Dermis blood vessel endothelial cell (primary cell): ENCODE measurements at places on chromosomes 7 and 10.

DNA sequence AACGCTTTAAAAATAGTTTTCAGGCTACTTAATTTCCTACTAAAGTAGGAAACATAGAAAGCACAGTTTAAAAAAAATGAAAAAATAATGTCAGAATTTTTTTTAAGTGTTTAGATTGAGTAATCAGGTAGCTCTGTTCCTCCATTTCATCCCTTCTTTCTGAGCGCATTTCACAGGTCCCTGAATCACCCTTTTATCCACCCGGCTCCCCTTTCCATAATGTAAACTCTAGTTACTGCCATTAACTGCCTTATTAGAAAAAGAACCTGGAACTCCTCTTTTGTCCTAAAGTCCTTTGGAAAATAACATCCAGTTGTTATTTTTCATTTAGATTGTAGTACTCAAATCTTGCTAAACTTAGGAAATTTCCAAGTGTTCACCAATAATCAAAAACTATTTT is 5.8 kb downstream of the KCND2 start:
- DNase-seq, result no peak

DNA sequence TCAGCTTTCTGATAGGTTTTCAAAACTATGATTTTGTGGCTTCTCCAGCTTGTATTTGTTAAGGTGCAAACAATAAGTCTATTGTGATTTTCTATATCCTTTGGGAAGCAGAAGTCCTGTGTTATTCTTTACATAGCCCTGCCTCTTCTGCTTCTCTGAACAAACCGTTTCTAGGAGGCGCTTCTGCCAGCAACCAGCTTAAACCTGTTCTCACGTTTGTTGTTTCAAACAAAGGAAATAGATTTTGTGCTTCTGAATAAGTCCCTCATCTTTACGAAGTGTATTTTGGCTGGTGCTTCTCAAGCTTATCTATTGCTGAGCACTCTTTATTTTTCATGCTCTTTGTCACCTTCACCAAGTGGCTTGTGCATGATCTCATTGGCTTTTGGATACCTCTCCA is 61.0 kb downstream of the VTI1A start:
- DNase-seq, result peak; percentile 1

GRCh38 chr7:111104710-111105109 is 13.8 kb downstream of the LRRN3 start:
- DNase-seq, result no peak

DNA sequence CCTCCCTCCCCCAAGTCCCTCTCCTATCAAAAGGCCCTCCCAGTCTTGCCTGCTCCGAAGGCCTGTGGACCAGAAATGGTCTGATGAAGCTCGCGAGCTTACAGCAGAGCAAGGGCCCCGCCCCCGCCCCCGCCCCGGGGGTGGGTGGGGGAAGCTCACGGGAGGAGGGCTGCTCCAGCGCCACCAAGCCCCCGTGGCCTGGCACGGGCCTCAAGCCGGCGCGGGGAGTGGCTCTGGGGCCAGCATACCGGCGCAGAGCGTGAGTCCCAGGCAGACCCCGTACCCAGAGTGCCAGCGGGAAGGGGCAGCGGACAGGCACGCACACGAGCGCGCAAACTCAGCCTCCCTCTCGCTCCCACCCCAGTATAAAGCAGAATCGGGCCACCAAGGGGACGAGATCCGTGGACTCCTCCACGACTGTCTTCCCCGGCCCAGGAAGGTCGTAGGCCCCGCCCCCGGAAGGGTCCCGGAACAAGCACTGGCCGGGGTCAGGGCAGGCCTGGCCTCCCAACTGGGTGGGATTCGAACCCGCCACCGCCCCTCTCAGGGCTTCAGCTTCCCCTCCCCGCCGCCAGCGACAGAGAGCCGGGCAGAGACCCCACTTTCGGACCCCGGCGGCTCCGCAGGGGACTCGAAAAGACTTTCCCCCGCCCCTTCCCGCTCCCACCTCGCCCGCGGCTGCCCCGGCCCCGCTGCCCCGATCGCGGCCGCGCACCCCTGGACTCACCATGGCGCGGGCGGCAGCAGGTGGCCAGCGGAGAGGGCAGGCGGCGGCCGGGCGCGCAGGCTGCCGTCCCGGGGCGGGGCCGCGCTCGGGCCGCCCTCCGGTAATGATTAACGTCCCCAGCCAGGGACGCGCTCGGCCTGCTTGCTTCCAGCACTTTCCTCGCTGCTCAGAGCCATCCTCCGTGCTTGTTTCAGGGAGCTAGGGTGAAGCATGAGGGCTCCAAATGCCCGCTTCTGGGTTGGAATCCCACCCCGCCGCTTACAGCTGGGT is at the start of gene PCBD1:
PCBD1 (minus strand) TSS at position 762 of the 997 bp plus-strand sequence; CDS start at position 730, 32 bp downstream.
- peak; percentile 81 for DNase-seq

DNA sequence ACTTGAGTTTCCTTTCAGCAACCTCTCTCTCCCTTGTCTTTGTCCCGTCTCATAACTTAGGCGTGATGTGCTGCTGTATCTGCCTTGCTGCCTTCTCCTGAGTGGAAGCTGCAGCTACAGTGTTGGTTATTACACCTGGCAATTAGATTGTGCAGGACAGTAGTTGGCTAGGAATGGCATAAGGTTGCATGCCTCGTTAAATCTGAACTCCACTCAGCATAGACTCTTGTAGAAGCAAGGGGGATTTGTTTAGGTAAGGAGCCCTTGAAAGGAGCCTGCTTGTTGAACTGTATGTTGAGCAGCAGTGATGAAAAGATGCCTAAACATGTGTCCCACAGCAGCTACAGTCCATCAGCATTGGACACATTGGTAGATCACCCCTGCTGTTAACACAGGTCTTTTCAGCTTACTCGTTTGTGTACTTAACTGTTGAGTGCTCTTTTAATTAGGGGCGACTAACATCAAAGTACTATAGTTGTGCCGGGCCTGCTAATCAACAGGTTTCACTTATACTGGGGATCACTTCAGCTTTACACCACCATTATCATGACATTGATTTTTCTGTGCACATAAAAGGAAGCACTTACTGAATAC is 225.0 kb downstream of the AUTS2 start:
- no peak for DNase-seq

DNA sequence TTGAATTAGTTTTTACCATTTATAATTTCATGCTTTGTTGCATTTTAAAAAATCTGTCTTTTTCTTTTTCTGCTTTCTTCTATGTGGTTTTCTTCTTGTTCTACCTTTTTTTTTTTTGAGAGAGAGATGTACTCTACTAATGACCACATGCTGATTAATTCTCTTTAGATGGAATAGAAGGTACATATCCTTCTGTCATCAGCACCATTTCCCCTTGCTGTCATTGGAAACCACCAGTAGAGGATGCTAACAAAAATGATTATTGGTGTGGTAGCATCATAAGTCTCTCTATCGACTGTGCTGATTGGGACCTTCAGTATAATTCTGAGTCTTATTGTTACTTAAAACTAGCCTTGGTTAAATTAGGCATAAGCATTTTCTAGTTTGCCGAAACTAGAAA is 3.6 kb downstream of the ZEB1 start:
- peak; percentile 30 for DNase-seq

- DNase-seq, result no peak
These were observed 6.9 kb upstream of the GPR85 start for GRCh38 chr7:113093561-113093960.

GRCh38 chr7:70027867-70028266 is 429.6 kb downstream of the AUTS2 start:
- DNase-seq, result no peak

DNA sequence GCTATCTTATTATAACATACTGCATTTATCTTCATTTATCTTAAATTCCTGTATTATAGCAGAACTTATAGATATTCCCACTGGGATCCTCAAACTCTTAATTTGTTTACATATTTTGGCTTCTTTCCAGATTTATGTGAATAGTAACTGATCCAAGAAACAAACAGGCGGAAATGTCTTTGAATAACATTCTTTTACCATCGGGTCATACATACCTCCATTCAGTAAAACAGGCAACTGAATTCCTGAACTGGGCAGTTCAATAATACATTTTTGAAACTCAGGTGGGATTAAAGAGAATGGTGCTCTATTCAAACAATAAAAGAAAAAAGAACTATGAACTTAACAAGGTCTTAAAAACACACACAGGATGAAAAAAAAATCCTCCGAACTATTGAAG is 337.4 kb downstream of the CRPPA start:
- peak; percentile 88 for DNase-seq

- no peak for DNase-seq
These were observed 675.0 kb upstream of the ANKRD30A start for GRCh38 chr10:36450380-36450779.

- no peak for DNase-seq
These were observed 88.5 kb downstream of the PPP1R17 start for GRCh38 chr7:31775556-31775955.

- DNase-seq, result no peak
These were observed 179.7 kb downstream of the CFTR start for GRCh38 chr7:117659531-117660011.

GRCh38 chr10:86958116-86958900 is at the start of gene SNCG:
Gene SNCG, plus strand, starts transcription at chr10:86958599. Its CDS starts 99 bp downstream, at chr10:86958698.
- DNase-seq, result peak; percentile 66

DNA sequence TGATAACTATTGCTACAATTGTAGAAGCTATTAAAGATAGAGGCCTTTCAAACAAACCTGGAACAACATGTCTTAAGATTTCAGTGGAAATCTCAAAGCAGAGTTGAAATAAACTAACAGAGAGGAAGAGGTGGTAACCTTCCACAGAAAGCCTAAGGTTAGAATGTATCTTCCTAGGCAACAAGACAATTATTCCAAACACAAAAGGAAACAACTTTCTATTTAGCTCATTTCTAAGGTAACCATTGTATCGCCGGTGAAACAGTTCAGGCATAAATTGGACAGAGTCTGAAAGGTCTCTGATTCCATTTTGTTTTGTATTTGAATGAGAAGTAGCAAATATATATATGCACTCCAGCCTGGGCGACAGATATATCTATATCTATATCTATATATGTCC is 30.7 kb upstream of the HYCC1 start:
- peak; percentile 36 for DNase-seq

DNA sequence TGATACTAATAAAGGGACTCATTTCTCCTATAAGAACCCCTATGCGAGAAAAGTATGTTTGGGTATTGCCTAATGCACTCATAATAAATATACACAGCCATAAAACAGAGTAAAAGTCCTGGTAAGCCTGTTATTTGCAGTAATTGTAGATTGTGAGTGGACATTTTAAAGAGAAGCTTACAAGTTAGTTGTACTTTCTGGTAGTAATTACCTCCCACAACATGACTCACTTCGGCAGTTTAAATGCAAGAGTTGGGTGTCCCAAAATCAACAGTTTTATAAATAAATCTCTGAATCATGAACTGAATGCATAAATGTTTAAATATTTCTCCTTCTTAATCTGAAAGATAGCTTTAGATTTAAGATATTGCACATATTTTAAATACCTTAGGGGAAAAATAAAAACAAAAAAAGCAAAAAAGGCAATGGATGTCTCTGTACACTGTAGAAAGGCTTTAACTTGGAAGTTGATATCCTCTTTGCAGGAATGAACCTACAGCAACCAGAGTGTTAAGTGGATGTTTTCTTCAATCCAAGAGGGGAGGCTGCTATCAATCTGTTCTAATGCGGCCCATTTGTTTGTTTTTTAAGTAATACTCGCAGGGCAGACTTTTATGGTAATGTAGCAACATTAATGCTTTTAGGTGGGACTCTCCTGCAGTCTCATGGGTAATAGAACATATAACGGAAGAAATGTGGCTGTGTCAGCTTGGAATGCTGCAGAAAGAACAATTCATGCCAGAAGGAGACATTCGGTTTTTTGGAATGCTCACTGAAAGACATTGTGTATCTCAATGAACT is 57.3 kb upstream of the ZEB1 start:
- no peak for DNase-seq

- no peak for DNase-seq
These were observed 193.5 kb downstream of the NRG3 start for GRCh38 chr10:82068501-82068900.

DNA sequence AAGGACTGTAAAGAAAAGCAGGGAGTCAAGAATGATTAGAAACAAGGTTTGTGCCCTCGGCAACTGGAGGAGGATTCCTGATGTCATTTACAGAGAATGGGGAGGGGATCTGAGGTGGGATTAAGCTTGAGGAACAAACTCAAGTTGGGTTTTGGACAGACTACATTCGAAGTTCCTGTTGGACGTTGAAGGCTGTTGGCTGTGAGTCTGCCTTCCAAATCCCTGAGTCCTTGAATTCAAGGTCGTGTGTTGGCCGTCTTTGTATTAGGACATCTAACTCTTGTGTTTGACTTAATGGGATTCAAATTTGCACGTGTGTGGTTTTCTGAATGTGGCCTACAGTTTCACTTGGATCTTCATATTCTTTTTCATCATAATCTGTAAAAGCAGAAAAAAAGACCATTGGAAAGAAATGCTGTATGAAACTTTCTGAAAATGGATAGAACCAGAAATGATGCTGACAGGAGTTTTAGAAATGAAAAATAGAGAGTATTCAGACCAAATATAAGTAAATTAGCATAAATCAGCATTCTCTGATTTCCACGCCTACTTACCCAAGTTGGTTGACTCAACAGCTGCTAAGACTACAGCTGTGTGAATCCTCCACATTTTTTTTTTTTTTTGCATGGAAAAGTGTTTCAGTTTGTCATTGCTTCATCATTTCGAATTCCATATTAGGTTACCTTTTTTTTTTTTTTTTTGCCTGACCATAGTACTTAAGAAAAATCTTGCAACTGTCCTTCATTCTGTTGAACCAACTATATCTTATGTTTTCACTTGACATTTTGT is 94.8 kb downstream of the KIAA1217 start:
- no peak for DNase-seq

GRCh38 chr10:118955951-118956801 is 73.3 kb upstream of the NANOS1 start:
- no peak for DNase-seq

- no peak for DNase-seq
These were observed 233.9 kb upstream of the CACNA2D1 start for GRCh38 chr7:82677493-82677892.

DNA sequence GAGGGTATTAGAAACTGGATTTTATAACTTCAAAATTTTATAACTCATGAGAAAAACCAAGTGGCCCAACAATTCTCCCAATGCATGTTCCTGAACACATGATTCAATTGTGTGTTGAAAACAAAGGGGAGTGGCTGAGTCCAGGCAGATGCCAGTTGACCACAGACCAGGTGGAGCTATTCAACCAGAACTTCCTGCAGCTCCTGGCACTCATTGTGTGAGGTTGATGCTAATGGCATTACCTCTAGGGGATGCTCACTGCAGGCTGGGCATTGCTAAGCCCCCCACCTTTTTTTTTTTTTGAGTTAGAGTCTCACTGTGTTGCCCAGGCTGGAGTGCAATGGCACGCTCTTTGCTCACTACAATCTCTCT is 20.3 kb downstream of the MYOF start:
- DNase-seq, result peak; percentile 91
